ENCODE measurements at places on chromosomes 5 and 9.

DNA sequence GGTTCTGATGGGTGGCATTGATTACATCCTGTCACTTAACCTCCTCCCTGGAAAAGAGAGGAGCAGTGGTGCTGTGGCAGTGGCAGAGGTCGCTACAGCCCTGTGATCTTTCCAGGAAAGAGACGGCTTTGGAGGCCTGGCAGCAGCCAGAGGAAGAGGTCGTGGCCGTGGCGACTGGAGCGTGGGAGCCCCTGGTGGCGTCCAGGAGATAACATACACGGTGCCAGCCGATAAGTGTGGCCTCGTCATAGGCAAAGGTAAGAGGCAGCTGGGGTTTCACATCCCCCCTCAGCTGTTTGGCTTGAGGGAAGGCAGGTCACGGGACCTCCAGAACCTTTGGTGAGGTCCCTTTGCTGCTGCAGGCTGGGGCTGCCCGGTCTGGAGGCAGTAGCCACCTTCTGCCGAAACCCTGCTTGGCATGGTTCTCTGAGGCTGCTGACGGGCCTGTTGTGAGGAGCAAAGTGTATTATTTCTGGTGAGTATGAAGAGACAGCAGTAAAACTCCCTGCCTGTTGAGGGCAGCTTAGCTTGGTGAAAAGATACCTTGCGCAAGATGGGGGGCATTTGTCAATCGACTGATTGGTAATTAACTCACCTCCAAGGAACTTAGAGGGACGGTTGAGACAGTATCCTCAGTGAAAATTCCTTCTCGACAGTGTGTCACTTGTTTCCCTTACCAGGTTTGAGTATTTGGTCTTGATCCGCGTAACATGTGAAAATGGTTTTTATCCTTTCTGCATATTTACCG is 38.0 kb upstream of the PRDM12 start:
- no peak for DNase-seq

DNA sequence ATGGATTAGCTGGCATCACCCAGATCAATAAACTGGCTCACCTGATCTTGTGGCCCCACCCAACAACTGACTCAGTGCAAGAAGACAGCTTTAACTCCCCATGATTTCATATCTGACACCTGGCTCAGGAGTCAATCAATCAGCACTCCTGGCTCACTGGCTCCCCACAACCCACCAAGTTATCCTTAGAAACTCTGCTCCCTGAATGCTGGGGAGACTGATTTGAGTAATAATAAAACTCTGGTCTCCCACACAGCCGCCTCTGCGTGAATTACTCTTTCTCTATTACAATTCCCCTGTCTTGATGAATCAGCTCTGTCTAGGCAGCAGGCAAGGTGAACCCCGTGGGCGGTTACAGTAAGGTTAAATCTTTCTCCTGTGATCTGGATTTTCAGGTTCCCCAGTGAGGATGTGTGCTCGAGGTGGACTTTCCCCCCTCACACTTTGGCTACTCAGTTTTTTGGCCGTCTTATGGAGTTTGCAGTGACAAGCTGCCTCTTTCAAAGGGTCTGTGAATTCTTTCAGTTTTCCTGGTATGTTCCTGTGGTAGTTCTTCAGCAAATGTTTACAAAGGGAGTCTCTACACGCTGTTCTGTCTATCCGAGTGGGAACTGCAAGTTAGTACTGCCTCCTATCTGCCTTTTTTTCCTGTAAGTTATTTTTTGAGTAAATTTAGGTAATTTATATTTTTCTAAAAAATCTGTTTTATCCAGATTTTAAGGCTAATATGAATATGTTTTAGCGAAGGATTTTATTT is 500.2 kb upstream of the NUDT12 start:
- DNase-seq = no peak

DNA sequence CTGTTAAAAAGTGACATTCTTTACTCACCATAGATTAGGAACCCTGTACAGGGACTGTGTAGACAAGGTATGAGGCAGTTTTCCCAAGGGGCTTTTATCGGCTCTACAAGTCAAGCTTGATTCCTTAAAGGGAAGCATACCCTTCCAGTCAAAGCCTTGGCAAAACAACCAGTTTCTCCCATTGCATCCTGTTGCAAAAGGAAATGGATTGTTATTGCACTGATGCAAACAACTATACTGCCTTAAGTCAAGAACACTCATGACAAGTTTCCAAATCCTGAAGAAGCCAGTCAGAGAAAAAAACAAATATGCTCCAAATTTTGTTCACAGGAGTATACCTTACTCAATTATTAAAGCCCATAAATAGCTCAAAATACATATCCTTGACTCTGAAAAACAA is 67.5 kb downstream of the RGMB start:
- no peak for DNase-seq

- DNase-seq = no peak
These were observed 628.3 kb upstream of the GRAMD2B start for GRCh38 chr5:125794922-125795321.

DNA sequence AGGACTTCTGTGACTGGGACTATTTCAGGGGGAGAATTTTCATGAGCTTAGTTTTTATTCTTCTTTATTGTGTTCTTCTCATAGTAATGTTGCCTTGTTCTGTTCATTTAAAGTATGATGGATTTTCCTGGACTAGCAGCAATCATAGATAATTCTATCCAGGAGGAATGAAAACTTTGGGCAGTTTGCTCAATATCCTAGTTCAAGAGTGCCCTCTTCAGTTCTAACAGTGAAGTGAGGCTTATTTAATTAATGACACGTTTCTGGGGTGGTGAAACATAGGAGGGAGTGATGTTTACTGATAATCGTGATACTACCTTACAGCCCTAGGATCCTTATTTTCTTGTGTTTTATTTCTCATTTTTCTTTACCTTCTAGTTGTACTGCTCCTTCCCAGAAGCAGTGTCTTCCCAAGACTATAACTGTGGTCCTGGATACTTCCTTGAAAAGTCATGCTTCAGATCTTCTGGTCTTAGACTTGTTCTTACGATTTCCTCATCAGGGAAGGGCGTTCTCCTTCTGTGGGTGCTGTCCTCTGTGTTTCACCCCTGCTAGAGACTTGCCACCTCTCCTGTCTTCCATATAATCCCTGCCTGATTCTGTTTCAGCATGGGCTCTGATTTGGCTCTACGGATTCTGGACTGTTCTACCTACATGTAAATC is 57.4 kb downstream of the CFAP95 start:
- DNase-seq = peak; percentile 78

GRCh38 chr5:90861843-90862586 is 303.4 kb downstream of the ADGRV1 start:
- no peak for DNase-seq

DNA sequence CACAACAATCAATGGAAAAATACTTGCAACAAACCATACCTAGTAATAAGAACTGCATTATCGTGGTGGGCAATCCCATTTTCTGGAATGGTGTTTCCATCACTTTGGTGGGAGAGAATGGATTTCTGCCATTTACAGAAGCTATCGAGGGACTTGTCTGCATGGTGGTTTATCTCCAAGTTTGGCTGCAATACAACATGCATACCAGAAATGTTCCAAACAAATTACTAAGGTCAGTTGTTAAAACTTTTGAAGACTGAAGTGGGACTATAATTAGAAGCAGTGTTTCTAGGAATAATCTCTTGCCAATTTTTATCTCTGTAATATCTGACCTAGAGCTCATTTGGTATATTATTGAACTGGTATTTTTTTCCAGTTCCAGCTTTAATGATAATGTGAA is 30.3 kb downstream of the ADAMTS6 start:
- peak; percentile 32 for DNase-seq

- DNase-seq = peak; percentile 41
These were observed 7.9 kb upstream of the ESM1 start for GRCh38 chr5:54993318-54993717.

DNA sequence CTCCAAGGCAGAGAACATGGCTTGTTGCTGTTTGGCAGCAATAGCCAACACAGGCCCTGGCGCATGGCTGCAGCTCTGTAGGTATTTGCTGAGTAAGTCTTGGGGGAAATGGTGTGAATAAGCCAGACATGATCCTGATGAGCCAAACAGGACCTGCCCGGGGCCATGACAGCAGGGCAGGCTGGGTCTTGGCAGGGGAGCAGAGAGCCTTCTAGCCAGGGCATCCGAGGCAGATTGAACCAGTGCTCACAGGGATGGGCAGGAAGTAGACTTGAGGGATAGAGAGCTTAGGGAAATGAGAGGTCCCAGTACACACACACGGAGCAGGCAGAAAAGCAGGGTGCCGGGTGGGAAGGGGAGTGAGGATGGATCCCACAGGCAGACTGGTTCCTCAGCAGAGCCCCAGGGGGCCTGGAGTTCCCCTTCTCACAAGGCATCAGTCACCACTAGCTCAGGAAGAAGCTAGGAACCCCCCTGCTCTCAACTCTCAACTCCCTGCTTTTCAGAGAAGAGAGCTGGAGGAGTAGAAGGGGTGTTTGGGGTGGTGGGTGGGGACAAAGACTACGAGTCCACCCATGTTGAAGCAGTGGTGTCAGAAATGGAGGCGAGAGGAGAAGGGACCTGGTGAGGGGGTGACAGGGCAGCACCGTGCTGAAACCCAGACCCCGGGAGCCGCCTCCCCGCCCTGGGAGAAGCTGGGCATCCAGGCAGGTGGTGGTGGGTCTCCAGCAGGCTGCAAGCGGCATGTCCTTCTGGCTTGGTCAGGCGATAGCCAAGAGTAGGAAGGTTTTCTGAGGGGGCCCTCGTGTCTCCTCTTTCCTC is 111.1 kb downstream of the RGS3 start:
- peak; percentile 79 for DNase-seq

Measured in fibroblast of the aortic adventitia (primary cell).